COR-L47 (cell line): ENCODE measurements at places on chromosomes 7 and 10.
A peak's percentile ranks its signal among the peaks of the same experiment; 100 is the strongest.

DNA sequence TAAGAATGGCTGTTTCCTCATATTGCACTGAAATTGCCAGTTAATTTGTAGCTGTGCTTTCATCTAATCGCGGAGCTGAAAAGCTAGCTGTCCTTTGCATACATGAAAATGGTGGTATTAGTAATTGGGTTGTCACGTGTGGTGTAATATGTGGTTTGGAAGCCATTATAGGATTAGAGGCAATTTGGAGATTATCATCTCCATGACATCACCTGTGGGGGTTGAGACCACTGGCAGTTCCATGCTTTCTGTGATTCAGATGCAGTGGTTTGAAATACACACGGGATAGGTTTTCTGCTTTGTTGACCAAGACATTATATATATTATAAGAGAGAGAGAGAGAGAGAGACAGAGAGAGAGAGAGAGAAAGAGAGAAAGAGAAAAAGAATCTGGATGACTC lies 180.8 kb downstream of the RAB11FIP2 start:
- DNase-seq = no peak

GRCh38 chr7:7698930-7699329 lies 19.5 kb downstream of the RPA3 start:
- no peak for DNase-seq

GRCh38 chr10:128096486-128097199 lies 29.6 kb downstream of the MKI67 start:
- DNase-seq = no peak

DNA sequence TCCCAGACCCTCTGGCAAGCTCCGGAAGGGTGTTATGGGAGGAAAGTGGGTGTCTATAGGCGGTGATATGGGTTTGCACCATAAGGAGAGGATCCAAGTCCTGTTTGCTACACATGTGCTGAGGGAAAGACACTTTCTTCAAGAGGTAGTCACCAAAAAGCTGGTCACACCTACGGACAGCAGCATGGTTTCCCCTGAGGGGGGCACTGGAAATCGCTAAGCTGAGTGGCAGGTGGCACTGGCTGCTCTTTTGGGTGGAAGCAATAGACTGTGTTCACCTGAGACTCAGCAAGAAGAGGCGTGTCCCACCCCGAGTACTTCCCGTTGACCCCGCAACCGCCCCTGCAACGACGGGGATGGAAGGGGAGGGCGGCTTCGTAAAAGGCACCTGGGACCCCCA lies 1.8 kb upstream of the FOXI2 start:
- DNase-seq = no peak

DNA sequence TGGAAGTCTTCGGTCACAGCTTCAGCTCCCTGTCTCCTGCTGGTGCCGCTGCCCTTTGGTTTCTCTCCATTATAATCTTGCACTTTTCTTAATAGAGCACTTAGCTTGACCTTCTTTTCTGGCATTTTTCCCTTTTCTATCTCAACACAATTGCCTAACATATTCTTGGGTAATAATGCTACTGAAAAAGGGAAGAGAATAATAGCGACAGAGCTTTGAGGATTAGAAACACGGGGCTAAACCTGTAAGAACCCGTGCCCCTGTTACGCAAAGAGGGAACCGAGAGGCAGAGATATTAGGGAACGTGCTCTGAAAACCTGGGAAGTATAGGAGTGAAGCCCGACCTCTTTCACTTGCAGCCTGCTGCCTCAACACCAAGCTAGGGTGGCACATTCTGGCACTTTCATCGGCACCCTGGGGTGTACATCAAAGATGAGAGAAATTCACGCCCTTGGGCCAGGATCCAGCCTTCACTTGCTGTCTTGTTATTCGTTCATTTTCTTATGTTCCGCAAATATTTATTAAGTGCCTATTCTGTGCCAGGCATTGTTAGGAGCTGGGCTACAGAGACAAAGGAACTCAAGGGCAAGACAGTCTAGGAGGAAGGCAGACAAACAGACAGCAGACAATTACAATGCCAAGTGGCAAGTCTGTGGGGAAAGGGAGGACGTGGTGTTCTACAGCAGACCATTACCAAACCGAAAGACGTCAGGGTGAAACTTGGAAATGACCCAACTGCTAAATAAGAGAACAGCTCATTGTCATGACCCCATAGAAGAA lies 33.0 kb upstream of the GALNTL5 start:
- peak; percentile 65 for DNase-seq

GRCh38 chr10:50421026-50421719 lies 169.9 kb upstream of the ASAH2 start:
- no peak for DNase-seq

- DNase-seq = no peak
Observed at GRCh38 chr10:30495687-30496086, 61.7 kb downstream of the MAP3K8 start.

GRCh38 chr7:91165846-91166230 lies 98.4 kb upstream of the FZD1 start:
- DNase-seq = no peak

- no peak for DNase-seq
Observed at GRCh38 chr10:34397324-34397723, 417.8 kb downstream of the PARD3 start.

DNA sequence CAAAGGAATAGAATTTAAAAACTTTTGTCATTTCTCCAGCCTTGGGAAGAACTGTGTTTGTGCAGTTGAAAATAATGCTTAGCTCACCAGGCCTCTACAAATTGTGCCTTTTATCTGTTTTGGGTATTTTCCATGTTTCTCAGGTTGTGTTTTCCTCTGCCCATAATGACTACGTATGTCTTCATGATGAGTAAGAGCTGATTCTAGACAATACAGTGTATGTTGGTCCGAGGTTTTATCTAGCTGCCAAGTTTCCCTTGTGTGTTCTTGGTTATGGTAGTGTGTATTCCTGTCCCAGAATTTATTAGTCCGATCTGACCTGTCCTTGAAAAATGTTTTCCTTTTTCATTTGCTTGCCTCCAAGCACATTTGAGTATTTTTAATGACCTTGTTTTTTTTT lies 83.7 kb upstream of the GLCCI1 start:
- no peak for DNase-seq

DNA sequence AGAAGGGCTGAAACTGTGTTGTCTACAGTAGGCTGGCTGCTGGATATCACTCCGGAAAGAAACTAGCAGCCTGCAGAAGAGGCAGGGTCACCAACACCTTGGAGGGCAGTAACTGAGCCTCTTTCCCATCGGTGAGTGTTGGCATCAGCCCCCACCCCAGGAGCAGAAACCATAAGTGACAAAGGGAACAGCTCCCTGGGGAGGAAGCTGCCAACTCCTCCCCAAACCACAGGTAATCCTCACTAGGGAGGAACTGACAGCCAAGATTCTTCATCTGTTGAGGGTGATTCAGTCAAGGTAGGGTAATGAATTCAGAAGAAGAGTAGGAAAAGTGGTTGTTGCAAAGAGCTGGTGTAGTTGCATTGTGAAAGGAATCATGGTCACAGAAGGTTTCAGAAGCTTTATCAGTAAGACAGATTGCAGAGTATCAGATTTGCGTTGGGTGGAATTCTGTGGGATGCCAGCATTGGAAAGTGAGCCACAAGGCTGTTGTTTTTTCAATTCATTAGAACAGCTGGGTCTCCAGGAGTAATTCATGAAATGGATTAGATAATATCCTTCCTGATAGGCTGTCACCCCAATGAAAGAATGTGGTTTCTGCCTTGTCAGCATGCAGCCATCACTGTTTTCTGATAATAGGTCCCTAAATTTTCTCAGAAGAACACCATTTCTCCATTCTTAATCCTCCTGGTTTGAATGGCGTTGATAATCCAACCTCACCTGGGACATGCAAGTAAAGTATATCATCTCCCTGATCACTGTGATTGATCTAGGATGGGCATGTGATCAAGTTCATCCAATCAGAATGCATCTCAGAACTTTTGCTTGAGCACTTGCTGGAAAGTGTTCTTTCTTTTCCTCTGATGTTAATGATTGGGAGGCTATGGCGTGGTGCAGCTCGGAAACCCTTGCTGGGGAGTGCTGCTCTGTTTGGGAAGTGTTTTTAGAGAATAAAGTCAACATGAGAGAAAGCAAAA lies 75.0 kb upstream of the CTBP2 start:
- DNase-seq = no peak

DNA sequence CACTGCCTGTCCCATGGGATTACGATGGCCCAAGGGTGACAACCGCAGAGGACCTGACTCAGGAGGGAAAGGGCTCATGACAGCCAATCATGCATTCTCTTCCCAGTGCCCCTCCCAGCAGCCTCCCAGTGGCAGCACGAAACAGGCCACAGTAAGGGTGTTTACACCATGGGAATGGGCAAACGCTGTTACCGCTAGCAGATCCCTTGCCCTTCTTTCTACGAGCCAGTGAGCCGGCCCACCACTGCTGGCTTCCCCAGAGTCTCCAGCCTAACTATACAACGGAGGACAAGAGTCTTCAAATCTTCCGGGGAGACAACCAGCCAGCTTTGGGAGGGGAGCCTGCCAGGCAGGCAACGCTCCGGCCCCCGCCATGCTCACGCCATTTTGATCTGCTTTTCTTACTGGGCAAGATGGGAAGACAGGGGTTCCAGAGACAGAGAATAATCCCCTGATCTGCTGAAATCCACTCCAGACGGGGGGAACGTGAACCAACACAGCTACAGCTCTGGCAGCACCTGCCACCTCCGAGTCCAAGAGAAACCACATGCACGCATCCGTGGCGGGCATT lies 69.8 kb downstream of the SLC29A4 start:
- DNase-seq = no peak

GRCh38 chr7:155798673-155799439 lies 13.4 kb downstream of the SHH start:
- DNase-seq = peak; percentile 79

DNA sequence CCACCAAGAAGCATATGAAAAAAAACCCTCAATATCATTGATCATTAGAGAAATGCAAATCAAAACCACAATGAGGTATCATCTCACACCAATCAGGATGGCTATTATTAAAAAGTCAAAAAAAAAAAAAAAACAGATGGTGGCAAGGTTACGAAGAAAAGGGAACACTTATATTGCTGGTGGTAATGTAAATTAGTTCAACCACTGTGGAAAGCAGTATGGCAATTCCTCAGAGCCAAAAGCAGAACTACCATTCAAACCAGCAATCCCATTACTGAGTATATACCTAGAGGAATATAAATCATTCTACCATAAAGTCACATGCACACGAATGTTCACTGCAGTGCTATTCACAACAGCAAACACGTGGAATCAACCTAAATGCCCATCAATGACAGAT lies 46.0 kb downstream of the CNOT4 start:
- no peak for DNase-seq

DNA sequence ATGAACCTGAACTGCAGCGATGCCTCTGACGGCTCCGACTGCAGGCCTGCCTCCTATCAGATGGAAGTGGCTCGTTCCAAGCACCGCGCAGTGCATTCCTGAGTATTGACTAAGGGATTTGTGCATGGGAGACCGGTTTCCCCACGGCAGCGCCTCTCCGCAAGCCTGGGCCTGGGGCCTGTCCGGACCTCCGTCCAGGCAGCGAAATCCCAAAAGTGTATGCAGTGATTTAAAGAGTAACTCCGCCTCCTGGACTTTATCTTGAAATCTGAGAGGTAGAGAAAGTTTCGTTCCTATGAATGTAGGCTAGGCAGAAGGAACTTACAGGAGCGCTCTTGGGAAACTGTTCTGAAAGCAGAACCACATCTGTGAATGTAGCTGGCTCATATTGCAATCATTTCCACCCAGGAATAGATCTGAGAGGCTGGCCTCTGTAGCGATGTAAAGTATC lies 106.2 kb upstream of the CELF2 start:
- DNase-seq = no peak

- DNase-seq = peak; percentile 52
Observed at GRCh38 chr10:103554488-103555324, 61.2 kb downstream of the NEURL1 start.

DNA sequence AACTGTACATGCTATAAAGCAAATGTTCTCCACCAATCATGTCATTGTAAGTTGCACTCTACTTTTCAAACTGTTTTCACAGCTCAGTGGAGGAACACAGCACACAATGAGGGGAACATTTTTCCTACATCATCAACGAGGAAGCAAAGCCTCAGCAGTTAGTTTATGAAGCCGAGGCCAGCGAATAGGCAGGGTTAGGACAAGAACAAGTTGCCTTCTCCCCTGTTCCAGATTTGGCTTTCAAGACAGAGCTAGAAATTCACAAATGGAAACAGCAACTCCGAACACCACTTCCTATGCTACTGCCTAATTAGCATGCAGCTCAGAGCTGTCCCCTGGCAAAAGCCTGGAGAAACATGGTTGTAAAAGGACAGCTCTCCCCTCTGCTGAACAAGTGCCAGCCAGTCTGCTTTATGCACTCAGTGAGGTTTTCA lies 19.8 kb downstream of the ITGB8 start:
- DNase-seq = no peak

DNA sequence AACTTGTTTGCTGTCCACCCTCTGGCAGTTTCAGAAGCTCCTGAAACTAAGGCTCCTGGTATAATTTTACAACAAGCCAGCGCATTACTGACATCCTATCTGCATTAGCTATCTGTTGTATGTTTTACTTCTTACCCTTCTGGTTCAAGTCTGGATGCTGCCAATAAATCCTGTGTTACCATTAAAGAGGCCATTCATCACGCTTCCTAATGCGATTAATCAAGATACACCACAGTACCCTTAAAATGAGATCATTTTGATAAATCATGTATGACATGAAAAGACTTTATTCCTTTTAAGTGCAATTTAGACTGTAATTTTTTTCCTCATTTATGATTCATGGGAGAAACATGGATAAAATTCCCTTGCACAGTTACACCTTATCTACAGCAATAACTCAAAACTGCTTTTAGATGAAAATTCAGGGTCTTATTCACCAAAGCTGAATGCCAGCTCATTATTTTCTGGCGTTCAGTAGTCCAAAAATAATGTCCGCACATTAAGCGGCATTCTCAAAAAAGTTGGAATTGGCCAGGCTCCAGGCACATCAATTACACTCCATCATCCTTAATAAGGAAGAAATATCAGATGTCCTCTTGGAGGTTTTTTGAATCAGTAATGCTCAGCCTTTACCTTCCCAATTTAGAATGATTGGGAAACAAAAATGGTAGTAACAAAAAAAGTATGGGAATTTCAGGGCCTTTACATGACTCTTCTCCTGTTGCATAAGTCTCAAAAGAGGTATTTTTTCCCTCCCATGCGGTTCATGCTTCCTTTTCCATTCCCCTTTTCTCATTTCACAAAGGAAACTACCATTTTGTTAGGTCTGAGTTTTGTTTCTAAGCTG lies 878.5 kb downstream of the LRMDA start:
- no peak for DNase-seq

DNA sequence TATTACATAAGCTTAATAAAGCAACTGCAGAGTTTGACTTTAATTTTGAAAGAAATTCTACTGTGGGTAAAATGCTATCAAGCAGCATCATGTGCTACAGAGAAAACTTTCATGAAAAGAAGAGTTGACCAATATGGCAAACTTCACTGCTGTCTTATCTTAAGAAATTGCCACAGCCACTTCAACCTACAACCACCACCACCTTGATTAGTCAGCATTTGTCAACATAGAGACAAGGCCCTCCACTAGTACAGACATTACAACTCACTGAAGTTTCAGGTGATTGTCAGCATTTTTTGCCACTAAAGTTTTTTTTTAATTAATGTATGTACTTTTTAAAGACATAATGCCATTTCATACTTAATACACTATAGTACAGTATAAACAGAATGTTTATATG lies 350.3 kb downstream of the HPSE2 start:
- no peak for DNase-seq
